ENCODE measurements at places on chromosomes 5 and 9.

DNA sequence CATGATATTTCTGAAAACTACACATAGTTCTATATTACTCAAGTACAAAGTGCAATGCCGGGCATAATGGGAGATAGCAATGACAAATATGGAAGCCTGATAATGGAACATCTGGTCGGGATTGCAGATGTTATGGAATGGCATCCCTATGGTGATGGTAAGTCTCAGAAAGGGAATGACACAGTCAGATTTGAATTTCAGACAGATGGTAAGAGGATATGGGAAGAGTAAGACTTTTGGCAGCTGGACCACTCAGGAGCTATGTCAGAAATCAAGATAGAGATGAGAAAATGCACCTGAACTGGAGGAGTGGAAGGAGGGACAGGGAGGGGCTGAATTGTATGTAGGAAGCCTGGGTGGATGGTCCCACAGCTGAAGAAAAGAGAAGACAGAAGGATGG is 200.0 kb downstream of the DTWD2 start:
- no peak for DNase-seq

DNA sequence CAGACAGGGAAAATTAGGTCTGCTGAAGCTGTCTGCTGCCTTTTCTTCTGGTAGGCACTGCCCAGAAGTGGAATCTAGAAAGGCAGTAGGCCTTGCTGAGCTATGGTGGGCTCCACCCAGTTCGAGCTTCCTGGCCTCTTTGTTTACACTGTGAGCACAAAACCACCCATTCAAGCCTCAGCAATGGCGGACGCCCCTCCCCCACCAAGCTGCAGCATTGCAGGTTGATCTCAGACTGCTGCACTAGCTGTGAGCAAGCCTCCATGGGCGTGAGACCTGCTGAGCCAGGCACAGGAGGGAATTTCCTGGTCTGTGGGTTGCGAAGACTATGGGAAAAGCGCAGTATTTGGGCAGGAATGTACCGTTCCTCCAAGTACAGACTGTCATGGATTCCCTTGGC is 18.5 kb downstream of the AGTPBP1 start:
- peak; percentile 42 for DNase-seq

GRCh38 chr9:121886759-121887485 is 206.2 kb downstream of the TTLL11 start:
- no peak for DNase-seq

- peak; percentile 11 for DNase-seq
These were observed 14.9 kb downstream of the FOXI1 start for GRCh38 chr5:170120576-170120975.

DNA sequence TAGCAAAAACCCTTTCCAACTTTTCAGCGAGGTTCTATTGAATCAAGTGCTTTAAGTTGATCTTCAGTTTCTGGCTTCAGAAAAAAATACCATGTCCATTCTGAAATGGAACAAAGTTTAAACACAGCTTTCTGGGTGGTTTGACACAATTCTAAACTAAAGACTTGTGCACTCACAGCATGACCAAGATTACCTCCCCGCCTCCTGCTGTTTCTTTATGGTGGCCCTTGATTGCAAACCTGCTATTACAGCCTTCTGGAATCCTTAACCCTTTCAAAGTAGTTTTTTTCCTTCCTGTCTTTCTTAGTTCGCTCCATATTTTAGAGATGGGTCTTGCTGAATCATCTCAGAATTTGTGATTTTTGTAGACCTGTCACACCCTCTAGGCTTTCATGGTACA is 135.9 kb upstream of the FBN2 start:
- no peak for DNase-seq

- no peak for DNase-seq
These were observed 12.8 kb downstream of the LRRC8A start for GRCh38 chr9:128894764-128895163.

- DNase-seq, result no peak
These were observed 604.4 kb downstream of the CCDC171 start for GRCh38 chr9:16157216-16157615.

DNA sequence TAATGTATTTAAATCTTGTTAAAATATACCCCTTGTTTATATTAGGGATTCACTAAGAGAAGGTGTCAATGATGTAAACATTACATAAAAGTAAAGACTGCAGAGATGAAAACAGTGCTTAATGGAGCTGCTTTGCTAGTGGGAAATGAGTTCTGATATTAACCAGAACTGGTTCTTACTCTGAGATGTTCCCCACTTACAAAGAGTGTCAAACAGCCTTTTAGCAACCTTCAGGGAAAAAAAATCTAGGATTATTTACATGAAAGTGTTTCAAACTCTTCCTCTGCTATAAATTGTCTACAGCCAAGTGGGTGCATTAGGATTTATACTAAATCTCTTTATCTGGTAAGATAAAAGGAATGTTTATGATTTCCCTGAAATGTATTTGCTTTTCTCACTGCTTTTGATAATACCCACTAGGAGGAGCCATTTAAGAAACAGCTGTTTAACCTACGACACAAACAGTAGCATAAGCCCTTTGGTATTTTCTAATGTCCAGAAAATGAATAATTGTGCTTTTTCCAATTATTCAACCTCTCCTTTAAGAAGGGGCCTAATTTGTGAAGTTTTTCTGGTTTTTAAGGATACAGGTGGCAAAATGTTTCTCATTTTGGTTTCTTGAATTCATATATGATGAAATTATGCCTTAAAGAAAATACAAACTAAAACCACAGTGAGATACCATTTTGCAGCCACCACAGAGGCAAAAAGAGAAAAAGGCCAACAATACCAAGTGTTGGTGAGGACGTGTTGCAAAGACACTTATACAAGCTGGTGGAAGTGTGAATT is 186.3 kb downstream of the TLE4 start:
- DNase-seq, result no peak

- DNase-seq, result peak; percentile 46
These were observed 15.1 kb downstream of the PDLIM4 start for GRCh38 chr5:132272311-132273210.

Measured in HT1080 (cell line).